ENCODE measurements at places on chromosomes 13 and 19. TPM values are rescaled to one million over a fixed set of nuclear protein-coding genes. Genes with fewer than 3 reads are reported as not detected.

Gene RFPL4AL1
- not detected for total RNA-seq

Gene ZNF763
- total RNA-seq = 0.55 TPM

Gene SMARCA4
- total RNA-seq = 74.0 TPM

Gene TNNT1
- 4.1 TPM for total RNA-seq

Gene DAND5
- total RNA-seq = not detected

Gene ASPDH
- not detected for total RNA-seq

Gene ZNF492
- 0.25 TPM for total RNA-seq

Gene SBNO2
- total RNA-seq = 36.5 TPM

Gene ZNF264
- total RNA-seq = 34.3 TPM

Gene PSENEN
- 8.6 TPM for total RNA-seq

Gene MUC16
- total RNA-seq = under 0.01 TPM

Gene ARHGAP33
- total RNA-seq = 11.7 TPM

Gene SIGLEC5
- total RNA-seq = not detected

Gene TEX29
- total RNA-seq = not detected

Gene DNAAF3
- 0.75 TPM for total RNA-seq

Gene NPAS1
- total RNA-seq = 0.50 TPM

Gene ZNF253
- total RNA-seq = 1.9 TPM

Gene CFD
- 7.1 TPM for total RNA-seq

All from uterine smooth muscle cell (primary cell).